Epithelial cell of alveolus of lung (primary cell): ENCODE measurements at places on chromosomes 13 and 19. TPM values are rescaled to one million over a fixed set of nuclear protein-coding genes. Genes with fewer than 3 reads are reported as not detected.

The CRTC1 gene
- total RNA-seq = 2.1 and 6.8 TPM in 2 replicates

The ZNF8 gene
- total RNA-seq = 4.8 and 8.3 TPM in 2 replicates

The PNKP gene
- 29.1 and 52.8 TPM in 2 replicates for total RNA-seq

The DACH1 gene
- 0.52 and 9.6 TPM in 2 replicates for total RNA-seq

The CYSLTR2 gene
- 1.6 TPM in 1 of 2 replicates, not detected in the other for total RNA-seq

The IZUMO2 gene
- 0.65 TPM in 1 of 2 replicates, not detected in the other for total RNA-seq

The LGALS4 gene
- total RNA-seq = not detected in 2 replicates

The NLRP5 gene
- total RNA-seq = not detected in 2 replicates

The GPC5 gene
- 0.65 and 2.1 TPM in 2 replicates for total RNA-seq

The APC2 gene
- under 0.01 and 0.16 TPM in 2 replicates for total RNA-seq

The NPAS1 gene
- total RNA-seq = 0.72 and 1.9 TPM in 2 replicates

The RFX1 gene
- total RNA-seq = 5.2 and 6.9 TPM in 2 replicates

The CD33 gene
- not detected in 2 replicates for total RNA-seq

The MEGF8 gene
- 25.6 and 44.4 TPM in 2 replicates for total RNA-seq

The CFD gene
- total RNA-seq = 0.91 and 262 TPM in 2 replicates

The TNFSF13B gene
- 1.3 and 4.1 TPM in 2 replicates for total RNA-seq

The APOC4 gene
- not detected in 2 replicates for total RNA-seq

The SLITRK6 gene
- total RNA-seq = 4.0 and 181 TPM in 2 replicates

The CAMSAP3 gene
- total RNA-seq = 0.65 TPM in 1 of 2 replicates, not detected in the other

The IZUMO4 gene
- total RNA-seq = 0.13 and 2.9 TPM in 2 replicates

The APOC1 gene
- total RNA-seq = 10.3 and 57.2 TPM in 2 replicates

The SPRY2 gene
- 19.0 and 43.2 TPM in 2 replicates for total RNA-seq

The EFNA2 gene
- total RNA-seq = not detected in 2 replicates

The MADCAM1 gene
- total RNA-seq = not detected in 2 replicates

The C19orf85 gene
- total RNA-seq = not detected in 2 replicates

The SERTM1 gene
- not detected in 2 replicates for total RNA-seq
